Mesothelial cell of epicardium (in vitro differentiated cells): ENCODE measurements at places on chromosomes 2 and 18.

DNA sequence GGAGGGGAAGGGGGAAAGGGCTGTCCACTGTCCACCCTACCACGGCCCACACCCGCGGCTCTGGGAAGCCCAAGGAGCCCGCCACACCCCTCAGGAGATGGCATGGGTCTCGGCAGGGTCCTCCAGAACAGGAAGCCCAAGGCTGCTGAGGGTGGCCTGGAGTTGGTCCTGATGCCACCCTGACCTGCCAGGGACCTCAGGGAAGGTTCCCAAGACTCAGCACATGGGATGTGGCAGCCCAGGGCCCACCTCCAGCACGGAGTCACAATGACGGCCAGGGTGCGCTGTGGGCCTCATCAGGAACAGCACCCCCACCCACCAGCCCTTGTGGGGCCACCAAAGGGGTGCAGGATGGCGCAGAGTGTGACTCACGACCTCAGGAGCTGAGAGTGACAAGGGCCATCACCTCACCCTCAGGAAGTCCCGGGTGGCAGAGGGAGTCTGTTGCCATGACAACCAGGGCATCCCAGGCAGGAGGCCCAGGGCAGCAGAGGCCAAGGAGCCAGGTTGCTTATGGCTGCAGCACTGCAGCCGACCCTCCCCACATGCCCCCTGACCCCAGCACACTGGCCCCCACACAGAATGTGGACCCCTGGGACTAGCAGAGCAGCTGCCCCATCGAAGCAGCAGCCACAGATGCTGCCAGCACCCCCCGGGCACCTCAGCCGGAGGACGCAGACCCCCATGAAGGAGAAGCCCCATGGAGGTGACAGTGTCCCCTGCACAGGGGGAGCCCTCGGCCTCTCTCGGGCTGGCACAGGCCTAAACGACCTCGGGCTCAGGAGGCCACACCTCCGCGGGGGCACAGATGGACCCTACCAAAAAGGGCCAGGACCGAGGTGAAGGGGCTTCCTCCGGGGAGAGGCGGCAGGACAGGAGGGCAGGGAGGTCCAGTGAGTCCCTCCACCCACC is 34.3 kb downstream of the KIF1A start:
- no peak for DNase-seq

DNA sequence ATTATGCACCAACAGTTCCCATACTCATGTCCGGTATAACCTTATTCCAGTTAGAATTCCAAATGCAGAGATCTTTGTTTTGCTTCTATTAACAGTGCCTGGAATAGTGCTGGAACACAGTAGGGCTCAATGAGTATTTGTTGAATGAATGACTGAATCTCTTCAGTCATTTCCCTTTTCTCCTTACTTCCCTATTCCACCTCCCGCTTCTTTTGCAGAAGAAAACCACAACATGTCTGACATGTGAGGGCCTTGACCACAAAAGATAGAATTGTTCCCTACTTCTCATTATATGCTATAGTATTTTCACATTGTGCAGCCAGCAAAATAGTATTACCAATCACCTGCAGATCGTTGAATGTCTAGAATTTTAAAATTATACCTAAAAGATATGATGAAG is 19.5 kb upstream of the HNRNPLL start:
- no peak for DNase-seq

DNA sequence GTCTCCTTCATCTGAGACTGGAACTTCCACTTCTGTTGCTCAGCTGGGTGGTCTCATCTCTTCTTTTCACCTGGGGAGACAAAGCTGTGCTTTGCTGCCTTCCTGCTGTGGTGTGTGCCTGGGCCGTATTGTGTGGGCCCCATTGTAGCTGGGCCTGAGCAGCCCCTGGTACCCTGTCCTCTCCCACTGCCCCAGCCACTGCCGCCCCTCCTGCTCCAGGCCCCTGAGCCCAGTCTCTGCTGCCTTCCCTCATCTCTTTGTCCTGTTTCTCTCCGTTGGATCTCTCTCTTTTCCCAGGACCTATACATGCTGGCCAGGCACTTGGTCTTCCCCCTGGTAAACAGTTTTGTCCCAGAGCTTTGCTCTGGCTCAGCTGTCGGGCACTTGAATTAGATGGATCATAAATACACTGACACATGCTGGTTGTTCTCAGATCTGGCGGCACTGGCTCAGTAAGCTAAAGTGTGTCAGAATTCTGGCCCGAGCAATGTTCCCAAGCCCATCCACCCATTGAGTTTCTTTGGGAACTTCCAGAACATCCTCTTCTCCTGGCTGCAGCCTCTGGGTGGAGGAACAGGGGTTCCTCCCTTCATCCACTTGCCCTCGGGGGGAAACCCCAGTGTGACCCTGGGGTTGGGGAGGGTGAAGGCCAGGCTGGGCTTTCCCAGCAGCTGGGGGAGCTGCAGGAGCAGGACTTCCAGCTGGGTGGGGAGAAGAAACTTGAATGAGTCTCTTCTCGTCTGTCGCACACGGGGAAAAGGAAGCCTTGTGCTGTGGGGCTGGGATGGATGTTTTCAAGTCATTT is 99.0 kb downstream of the DGKD start:
- no peak for DNase-seq

DNA sequence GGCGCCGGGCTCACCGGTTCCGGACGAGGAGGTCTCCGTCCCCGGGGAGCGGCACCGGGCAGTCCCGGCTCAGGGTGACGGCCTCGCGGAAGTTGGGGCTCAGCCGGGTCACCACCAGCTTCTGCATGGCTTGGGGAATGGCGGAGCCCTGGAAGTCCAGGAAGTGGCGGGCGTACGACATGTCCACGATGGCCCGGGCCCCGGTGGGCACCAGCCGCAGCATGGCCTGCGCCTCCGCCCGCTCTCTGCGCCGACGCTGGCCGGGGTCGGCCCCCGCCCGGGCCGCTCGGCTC is 157 bp downstream of the PTGR3 start:
- DNase-seq, result no peak

DNA sequence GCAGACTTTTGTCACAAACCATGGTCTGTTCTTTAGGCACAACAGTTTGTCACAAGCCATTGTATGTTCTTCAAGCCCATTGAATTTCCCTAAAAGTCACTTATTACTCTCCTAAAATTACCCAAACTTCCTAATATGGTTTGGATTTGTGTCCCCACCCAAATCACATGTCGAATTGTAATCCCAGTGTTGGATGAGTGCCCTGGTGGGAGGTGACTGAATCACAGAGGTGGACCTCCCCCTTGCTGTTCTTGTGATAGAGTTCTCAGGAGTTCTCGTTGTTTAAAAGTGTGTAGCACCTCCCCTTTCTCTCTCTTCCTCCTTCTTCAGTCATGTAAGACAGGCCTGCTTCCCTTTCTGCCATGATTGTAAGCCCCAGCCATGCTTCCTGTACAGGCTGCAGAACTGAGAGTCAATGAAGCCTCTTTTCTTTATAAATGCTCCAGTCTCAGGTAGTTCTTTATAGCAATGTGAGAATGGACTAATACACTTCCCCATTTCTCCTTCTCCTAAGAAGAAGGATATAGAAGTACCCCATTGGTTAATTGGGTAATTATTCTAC is 11.2 kb upstream of the GYPC start:
- no peak for DNase-seq

DNA sequence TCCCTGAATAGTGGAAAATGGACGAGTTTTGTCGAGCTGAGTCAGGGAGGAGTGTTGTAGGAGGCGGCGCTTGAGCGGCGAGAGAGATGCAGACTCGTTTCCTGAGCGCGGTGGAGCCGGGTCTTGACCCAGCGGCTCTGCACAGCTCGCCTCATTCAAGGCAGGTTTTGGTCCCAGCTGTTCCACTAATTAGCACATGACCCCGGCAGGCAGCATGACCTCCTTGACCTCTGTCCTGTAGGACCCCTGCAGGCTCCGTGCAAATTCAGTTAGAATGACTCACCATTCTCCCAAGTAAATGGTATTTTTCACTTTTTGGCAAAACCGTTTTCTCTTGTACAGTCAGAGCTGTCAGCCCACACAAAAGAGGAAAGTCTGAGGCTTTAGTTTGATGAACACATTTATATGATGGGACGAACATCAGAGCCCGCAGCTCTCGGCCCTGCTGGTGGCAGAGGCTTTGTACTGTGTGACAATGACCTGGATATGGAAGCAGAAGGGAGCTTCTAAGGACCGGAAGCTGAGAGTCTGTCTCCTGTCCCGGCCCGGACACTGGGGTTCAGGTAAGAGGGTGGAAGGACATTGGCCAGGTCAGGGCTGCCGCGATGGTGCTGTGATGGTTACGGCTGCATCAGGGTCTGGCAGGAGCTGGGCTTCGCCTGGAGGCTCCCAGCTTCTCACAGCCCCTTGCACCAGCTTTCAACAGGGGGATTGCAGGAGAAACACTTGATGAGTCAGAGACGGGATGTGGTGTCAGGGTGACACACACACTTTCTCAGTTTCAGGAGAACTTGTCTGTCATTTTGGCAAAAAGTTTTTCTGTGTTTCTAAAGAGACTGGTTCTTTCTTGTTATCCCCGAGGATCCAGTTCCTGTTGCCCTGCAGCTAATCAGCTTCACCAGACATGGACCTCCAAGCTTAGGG is 29.9 kb upstream of the ALKAL2 start:
- no peak for DNase-seq

GRCh38 chr2:66185497-66186054 is 249.3 kb upstream of the MEIS1 start:
- no peak for DNase-seq

- no peak for DNase-seq
These were observed 144.9 kb upstream of the ERBB4 start for GRCh38 chr2:212683346-212684097.
